ENCODE measurements at places on chromosomes 2 and 18.

- DNase-seq, result peak; percentile 94
Measured at GRCh38 chr2:58107803-58108710, 61.5 kb downstream of the VRK2 start.

DNA sequence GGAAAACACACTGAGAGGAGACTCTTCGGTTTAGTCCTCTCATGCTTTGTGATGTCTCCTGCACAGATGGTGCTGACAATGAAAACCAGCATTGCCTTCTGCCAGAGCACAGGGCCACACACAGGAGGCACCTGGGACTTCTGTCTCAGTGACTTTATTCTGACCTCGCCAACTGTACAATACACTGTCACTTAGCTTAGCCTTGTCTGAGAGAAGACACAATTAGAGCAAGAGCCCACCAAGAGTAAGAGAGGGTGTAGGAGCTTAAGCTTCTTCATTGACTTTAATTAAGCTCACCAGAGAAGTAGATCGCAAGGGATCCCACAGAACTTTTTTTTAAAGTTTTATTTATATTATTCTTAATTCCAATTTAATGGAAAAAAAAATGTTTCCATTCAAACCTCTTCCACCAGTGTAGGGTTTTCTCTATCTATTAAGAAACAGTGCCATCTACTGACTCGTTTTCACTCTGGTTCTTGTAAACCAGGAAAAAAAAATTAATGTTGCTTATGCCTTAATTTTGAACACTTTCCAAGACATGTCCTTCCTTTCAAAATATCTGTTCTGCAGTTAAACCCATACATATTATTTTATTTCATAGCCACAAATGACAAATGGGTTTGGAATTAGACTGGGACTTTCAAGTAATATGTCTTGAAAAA is 42.4 kb upstream of the DDX18 start:
- DNase-seq, result peak; percentile 69

DNA sequence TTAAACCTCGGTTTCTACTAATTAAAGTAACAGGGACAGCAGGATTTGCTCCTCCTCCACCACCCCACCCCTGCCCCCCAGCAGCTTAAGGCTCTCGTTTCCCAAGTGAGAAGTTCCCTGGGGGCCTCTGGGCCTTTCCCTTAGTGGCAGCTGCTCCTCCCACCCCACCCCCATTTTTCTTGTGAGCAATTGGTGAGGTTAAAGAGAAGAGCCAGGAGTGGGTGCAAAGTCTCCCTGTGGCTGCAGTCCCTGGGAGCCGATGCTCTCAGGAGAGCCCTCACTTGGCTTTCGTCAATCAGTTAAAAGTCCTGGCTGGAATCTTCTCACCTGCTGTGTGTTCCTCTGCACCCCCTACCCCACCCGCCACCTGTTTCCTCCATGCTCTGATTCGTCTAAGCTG is 48.7 kb upstream of the AGAP1 start:
- no peak for DNase-seq

- DNase-seq, result no peak
Measured at GRCh38 chr18:28256166-28256565, 79.2 kb upstream of the CDH2 start.

DNA sequence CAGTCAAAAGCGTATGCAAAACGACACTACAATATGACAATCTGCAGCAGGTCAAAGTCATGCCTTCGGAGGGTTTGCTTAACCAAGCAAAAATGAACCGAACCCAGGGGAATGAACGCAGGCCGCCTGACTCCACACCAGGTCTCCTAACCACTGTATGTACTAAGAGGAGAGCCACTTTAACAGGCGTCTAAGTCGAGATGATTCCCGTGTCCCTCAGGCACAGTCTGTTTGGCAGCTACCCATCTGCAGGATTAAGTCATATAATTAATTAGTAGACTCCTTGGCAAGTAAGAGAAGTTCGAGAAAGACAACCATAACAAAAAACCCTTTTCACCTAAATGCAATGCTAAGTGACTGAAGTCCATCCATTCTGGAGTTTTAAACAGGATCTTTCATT is 15.2 kb downstream of the CYB5A start:
- DNase-seq, result no peak

GRCh38 chr2:36185624-36186023 is 170.0 kb upstream of the CRIM1 start:
- no peak for DNase-seq

DNA sequence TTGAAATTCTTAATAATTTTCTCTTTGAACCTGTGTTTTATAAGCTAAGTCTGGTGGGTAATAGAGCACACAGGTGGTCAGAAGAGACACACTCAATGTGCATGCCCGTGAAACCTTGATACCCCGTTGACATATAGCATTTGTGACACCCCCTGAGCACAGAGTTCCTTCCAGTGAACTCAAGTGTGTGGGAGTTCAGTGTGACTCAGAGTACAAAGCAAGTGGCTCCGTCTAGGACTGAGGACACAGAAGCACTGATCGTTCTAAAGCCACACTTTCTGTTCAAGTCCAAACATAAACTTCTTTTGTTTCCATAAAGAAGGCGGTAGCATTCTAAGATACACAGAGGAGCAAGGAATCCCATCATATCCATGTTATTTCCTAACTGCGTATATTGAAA is 523.6 kb downstream of the PID1 start:
- DNase-seq, result peak; percentile 28

DNA sequence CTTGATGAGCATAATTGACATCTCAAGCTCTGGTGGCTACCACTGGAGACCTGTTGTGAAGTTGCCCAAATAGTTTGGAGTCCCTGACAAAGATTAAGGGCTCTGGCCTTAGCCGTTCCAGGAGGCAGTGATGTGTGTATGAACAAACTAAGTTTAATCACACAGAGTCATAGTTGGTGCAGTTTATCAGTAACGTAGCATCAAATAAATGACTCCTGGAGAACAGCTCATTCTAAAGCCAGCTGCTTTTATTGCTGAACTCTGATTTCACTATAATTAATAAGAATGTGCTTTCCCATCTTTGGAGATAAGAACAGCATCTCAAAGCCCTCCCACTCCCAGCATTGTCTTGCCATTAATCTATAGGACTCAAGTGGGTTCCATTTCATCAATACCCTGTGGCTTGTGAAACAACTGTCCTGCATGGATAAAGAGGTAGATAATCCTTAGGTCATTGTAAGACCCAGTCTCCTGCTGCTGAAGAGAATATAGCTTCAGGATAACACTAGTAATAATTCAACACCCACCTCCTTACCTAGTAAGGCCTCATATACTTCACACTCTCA is 211.4 kb upstream of the THUMPD2 start:
- peak; percentile 3 for DNase-seq

DNA sequence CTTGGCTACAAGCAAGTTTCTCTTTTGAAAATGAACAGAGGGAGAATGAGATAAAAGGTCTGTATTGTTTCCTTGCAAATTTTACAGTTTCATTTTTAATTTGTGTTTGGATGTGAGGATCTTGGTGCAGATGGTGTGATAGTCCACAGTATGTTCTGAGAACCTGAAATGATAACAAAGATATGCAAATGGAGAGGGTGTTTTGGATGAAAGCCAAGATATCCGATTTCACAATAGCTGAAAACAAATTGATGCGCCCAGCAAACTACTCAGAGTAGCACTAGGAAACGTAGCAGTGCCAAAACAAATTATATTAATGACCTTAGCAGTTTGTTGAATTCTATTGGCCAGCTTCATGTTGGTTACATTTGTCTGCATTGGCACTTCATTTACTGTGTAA is 683.5 kb downstream of the TMEM182 start:
- no peak for DNase-seq
